ENCODE measurements at places on chromosomes 2 and 18. TPM values are rescaled to one million over a fixed set of nuclear protein-coding genes. Genes with fewer than 3 reads are reported as not detected.

The SESTD1 gene
- polyA plus RNA-seq = 94.5 TPM

The C2orf76 gene
- 27.8 TPM for polyA plus RNA-seq

The SCN7A gene
- polyA plus RNA-seq = 3.3 TPM

The RNF25 gene
- 57.8 TPM for polyA plus RNA-seq

The MPP4 gene
- polyA plus RNA-seq = 0.28 TPM

The SERPINB3 gene
- polyA plus RNA-seq = 2.4 TPM

The ST8SIA5 gene
- polyA plus RNA-seq = 2.1 TPM

The IL1RL2 gene
- polyA plus RNA-seq = 0.38 TPM
